ENCODE measurements at places on chromosomes 12 and 14.

DNA sequence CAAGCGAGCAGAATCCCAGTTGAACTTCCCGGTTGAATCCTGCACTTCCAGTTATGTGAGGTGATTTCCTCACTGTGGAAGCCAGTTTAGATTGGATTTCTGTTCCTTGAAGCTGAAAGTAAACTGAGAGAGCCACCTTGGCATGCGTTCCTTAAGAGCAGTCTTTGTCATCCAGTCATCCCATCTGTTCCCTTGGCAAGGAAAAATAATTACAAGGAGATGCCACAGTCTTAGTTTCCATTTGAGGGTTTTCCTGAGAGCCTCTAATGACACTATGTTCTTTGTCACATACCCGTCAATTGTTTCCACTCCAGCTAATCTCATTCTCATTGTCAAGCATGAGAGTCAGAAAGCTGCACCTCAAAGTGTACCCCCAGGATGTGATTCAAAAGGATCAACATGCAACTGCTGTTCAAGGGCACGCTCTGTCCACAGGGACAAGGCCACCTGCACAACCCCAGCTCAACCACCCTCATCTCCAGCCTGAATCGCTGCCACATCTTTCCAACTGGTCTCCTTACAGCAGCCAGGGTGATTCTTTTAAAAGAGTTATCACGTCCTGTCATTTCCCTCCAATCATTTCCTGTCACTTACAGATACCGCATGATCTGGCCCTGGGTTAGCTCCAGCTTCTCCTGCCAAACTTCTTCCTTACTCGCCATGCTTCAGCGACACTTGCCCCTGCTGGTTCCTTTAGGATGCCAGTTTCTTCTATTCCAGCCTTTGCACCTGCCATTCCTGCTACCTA lies 18.0 kb upstream of the TCP11L2 start:
- DNase-seq = no peak

- DNase-seq = no peak
Observed at GRCh38 chr14:69827560-69827959, 30.5 kb upstream of the SLC10A1 start.

DNA sequence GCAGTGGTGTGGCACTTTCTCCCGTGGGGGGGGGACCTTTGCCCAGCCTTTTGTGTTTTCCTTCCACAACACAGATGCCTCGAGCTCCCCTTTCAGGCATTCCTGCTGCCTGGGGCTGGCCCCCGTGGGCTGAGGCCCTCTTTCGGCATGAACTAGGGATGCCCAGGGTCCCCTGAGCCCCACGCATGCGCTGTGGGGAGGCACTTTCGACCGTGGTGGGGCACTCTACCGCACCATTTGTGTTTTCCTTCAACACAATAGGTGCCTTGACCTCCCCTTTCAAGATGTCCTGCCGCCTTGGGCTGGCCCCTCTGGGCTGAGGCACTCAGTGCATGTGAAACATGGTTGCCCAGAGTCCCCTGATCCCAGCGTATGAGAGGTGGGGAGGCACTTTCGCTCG lies 363.7 kb downstream of the ALG10 start:
- no peak for DNase-seq

- DNase-seq = peak; percentile 57
Observed at GRCh38 chr14:50425816-50426215, 29.1 kb upstream of the CDKL1 start.

DNA sequence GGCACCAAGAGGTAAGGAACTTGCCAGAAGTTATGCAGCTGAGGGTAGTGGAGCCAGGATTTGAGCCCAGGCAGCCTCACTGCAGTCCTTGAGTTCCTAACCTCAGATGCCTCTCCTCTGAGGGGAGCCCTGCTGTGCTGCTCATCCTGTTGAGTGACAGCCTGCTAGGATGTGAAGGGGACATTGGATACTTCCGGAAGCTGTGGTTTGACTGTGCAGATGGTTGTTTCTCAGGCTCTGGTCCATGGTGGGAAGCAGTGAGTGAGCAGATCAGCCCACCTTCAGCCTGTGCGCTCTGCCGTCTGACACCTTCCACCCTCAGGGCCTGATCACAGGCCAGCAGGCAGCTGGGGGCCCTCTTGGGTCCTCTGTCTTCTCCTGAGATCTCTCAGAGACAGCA lies 253.2 kb downstream of the CACNA1C start:
- no peak for DNase-seq

- peak; percentile 2 for DNase-seq
Observed at GRCh38 chr14:80427101-80427500, 215.8 kb upstream of the DIO2 start.

DNA sequence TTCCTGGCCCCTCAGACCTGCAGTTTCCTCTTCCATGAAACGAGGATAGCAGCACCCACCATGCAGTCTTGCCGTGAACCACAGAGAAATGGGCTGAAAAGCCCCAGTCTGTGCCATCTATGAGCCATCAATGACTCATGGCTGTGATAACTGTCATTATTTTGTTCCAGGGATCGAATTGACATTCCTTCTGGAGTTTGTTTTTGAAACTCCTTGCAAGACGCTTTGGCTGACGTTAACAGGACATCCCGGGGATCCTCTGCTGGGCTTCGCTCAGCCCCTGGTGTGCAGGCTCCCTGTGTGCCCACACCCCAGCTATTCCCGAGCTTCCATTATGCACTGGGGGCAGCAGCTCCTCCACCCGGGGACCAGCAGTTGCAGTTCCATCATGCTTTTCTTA lies 33.8 kb downstream of the MMAB start:
- peak; percentile 43 for DNase-seq

DNA sequence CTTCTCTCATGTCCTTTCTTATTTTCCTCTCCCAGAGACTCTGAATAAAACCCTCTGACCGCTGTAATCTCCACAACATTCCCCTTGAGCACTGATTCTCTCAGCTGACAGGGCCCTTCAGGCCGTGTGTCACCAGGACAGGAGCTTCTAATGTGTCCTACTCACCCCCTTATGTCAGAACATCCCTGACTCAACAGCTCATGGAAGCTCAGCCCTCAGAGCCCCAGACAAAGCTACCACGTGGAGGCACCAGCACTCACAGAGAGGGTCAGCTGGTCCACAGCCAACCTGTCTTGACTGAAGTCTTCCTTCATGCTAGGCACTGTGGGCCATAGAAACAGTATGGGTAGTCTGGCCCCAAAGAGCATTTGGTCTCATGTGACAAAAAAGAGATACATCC lies 49.8 kb downstream of the SMUG1 start:
- DNase-seq = no peak

DNA sequence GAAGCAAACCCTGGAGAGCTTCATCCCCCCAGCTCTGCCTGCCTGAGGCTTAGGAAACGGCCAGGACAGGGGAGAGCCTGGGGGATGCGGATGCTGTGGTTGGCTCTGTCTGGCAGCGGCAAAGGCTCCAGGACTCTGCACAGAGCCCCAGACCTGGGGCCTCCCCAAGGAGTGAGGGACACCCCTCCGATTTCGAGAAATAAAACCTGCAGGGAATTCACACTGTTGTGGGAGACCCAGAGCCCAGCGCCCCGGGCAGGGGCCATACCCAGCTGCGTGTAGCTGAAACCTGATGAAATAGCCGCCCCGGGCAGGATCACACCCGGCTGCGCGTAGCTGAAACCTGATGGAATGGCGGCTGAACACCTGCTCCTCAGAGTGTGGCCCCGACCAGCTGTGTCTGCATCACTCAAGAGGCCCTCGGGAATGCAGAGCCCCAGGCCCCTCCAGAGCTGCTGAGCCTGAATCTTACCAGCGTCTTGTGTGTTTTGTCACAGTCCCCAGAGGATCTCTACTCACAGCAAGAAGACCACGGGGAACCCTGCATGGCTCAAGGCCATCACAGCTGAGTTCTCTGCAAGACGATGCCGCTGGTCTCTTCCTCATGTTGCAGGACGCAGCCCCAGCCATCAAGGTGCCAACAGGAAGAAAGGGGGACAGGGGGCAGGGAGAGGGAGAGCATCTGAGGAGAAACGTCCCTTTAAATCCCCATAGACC lies 46.5 kb upstream of the GALNT9 start:
- no peak for DNase-seq

Measured in mesenchymal stem cell (in vitro differentiated cells and primary cell).